ENCODE measurements at places on chromosomes 2 and 18.

DNA sequence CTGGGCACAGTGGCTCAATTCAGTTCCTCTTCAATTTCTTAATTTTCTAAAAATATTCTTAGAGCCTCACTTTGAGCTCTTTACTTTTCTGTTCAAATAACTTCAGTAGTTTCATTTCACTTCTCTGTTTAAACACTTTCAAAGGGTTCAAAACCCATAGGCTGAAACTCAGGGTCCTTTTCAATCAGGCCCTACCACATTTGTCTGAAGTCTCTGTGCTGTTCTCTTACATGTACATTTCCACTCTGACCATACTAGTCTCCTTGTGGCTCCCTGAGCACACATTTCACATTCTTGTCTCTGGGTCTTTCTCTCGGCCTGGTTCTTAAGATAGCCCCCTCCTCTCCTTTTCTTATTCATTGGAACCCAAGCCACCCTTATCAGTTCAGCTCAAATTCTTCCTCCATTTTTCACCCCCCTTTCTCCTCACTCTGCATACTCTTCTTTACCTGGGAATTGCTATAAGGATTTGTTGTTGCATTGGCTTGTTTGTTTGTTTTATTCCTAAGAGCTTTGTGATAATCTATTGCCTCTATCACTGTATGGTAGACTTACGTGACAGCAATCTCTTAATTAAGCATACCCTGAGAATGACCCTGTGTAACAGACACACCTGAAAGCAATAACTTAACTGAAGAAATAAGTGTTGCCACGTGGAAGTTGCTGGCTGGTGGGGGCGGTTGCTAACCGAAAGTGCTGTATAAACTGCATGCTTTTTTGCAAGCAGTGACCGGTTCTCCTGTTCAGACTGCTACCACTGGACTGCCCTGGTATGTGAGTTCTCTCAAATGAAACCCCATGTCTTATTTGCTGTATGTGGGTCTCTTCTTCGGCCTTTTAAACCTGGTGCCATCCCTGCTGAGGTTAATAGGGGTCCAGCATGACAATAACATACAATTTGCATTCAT is 27.7 kb upstream of the ACADL start:
- DNase-seq, result no peak

DNA sequence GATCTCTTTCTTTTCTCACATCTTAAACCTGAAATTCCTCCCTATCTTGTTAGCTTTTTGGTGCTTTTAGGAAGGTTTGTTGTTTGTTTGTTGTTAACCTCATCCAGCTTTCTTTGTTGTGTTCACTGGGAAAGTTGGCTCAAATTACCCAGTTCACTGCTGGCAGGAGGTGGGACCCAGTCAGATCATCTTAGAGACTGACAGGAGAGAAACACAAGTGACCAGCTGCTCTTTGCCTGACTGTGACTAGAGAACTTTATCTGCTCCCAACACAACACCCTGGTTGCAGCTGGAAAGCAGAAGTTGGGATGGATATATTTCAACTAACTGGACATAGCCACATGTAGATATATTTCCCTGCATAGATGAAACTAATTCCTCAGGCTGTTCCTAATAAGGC is 10.0 kb downstream of the MAPK4 start:
- DNase-seq, result no peak

GRCh38 chr2:172613615-172614231 is 57.8 kb downstream of the PDK1 start:
- DNase-seq, result no peak

GRCh38 chr2:112622528-112622849 is 23.2 kb upstream of the SLC20A1 start:
- no peak for DNase-seq

GRCh38 chr2:67829470-67829869 is 233.3 kb downstream of the C1D start:
- DNase-seq, result no peak

DNA sequence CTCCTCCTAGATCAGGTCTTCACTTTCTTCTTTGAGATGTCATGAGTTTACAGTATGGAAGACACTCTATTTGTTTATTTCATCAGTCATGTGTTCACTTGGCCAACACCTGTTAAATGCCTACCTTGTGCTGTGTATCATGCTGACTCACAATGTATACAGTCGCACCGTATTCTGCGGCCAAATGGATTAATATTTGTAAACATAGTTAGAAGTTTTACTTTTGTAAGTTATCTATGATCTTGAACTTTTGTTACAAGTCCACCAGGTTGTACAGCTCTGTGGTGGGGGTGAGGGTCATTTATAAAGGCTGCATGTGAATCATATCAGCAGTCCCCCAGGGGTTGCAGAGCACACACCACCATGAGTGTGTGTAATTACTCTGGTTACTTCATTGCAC is 408.7 kb upstream of the NRP2 start:
- no peak for DNase-seq

GRCh38 chr18:46130061-46130460 is 25.9 kb downstream of the HAUS1 start:
- no peak for DNase-seq

DNA sequence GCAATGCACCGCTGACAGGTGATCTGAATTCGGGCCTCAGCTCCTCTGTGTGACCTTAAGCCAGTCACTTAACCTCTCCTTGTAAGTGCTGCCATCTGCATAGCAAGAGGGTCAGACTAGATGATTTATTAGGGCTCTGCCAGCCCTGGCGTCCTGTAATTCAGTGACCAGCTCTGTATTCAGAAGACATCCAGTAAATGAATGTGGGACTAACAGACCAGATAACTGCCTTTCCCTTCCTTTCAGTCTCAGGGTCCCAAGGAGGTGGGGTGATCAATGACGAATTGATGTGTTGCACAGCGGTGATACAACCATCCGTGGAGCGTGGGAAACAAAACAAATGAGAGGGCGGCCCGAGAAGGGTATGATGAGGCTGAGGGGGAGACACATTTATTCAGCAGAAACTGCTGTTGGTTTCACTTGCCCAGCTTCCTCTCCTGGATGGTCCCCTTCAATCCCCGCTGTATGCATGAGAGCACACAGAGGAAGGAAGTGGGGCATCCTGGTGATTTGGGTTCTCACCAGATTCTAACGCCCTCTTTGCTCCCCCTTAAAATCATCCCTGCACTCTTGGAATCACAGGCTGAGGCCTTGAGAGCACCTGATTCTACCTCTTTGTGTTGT is 92.8 kb downstream of the VIT start:
- no peak for DNase-seq

- no peak for DNase-seq
These were observed 266.5 kb downstream of the NEDD4L start for GRCh38 chr18:58310517-58310916.

DNA sequence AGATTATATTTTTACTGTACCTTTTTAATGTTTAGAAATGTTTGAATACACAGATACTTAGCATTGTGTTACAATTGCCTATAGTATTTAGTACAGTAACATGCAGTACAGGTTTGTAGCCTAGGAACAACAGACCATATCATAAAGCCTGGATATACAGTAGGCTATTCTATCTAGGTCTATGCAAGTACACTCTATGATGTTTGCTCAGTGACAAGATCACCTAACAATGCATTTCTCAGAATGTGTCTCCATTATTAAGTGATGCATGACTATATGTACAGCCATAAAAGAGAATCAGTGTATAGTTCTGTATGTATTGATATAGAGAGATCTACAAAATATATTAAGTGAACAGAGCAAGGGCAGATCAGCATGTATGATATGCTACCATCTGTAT is 616.4 kb downstream of the XIRP2 start:
- no peak for DNase-seq

DNA sequence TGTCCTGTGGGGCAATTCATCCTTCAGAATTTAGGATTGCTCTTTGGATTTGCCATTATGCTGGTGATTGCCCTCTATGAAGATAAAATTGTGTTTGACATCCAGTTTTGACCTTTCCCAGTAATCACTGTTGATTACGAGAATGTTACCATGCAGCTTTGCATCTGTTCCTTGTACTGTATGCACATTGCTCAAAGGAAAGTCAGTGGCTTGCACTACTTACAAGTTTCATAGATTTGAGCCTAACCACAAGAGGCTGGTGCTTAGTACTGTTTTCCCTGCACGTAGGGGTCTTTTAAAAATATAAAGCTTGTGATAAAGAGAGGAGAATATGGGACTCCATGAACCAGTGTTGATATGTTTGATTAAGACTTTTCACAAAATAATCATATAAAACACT is 77.9 kb downstream of the SLC39A10 start:
- no peak for DNase-seq

DNA sequence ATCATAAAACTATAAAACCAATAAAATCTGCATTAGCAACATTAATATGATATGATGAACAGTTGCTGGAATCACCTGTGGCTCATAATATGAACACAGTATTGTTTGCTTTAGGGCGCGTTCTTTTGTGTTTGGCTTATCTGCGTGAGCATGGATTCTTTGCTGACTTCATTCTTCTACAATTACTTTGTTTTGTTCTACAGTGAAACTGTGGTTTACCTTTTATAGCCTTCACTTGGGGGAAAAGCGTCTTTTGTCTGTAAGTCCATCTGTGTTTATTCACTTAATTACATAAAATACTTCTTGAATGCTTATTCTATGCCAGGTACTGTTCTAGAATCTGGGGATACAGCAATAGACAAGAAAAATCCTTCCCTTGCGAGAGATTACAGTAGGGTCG is 74.0 kb upstream of the SEC11C start:
- no peak for DNase-seq

GRCh38 chr18:28013066-28013465 is 163.9 kb downstream of the CDH2 start:
- no peak for DNase-seq

DNA sequence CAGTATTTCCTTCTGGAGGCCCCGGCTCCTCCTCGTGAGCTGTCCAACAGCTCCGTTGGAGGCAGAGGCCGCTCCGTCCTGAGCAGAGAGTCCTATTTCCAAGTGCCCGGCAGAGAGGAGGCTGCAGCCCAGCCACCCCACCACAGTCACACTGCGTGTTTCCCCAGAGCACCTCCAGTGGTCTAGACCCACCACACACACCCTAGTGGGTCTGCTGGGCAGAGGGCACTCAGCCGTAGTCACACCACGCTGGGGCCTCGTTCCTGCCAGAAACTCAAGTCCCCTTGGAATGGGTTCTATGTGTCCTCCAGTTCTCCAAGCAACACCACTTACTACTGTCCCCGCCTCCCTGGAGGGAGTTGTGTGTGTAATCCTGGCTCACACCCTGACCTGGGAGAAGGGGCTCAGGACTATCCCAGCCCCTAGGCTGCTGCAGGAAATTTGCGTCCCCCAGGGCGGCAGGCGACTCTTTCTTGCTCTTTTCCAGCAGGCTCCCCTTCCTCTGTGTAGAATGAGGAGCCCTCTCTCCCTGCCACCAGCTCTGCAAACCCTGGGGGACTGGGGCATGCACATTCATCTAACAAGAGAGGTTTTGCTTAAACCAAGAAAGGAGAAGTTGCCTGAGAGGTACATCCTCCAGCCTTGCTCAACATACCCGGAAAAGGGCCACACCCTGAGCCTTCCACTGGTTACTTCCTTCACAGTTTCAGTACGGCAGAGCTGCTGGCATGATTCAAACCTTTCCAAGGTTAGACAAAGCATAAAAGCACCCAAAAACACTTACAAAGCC is 114.1 kb downstream of the NDUFA10 start:
- no peak for DNase-seq

GRCh38 chr2:46056541-46056940 is 240.7 kb upstream of the EPAS1 start:
- no peak for DNase-seq

DNA sequence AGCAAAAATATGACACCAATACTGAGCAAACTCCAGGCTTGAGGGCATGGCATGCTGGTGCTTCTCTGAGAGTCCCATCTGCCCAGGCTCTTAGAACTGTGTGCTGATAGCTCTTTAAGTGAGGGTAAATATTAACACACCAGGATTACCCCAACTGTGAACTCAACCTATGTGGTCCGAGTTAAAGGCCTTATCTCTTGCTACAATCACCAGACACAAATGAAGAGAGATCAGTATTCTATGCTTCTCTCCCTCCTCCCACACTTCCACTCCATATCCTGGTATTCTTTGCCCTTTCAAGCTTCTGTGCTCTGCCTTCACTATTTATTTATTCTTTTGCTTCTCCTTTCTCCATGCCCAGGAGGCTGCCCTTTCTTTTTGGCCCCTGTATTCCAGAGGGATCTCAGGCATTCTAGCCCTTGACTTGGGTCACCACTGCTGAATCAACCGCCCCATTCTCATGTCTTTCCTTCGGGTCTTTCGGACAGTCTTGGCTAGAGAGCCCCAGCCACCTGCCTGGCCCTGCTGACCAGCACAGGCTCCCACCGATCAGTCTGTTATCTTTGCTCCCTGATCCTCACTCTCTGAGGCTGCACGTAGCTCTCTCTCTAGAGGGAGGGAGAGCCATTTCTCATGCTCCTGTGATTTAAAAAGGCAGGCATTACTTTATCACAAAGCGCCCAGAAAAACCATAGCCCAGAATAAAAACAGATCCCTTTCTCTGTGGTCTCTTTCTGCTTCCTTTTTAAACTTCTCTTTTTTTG is 17.2 kb upstream of the HK2 start:
- no peak for DNase-seq

- no peak for DNase-seq
These were observed 17.1 kb upstream of the SNED1 start for GRCh38 chr2:240981280-240981679.

GRCh38 chr2:44941551-44942234 is at the start of gene SIX3:
SIX3 (plus strand) TSS chr2:44941702; CDS start chr2:44942105, 403 bp downstream.
- DNase-seq, result no peak

DNA sequence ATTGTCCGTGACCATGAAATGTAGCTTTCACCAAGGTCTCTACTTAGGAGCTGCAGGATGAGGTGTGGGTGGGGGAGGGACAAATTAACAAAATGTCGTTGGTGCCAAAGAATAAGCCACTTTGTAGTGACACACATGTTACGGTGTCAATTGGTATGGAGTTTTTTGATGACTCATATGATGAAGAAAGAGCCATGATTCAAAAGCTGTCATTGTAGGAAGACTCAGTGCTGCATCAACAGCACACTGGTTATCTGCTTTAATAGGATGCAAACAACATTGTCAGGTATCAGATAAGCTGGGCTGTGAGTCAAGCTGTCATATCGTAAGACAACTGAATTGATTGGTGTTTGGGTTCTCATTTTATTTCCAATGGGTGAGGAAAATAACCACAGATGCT is 36.6 kb upstream of the BOD1L2 start:
- no peak for DNase-seq

DNA sequence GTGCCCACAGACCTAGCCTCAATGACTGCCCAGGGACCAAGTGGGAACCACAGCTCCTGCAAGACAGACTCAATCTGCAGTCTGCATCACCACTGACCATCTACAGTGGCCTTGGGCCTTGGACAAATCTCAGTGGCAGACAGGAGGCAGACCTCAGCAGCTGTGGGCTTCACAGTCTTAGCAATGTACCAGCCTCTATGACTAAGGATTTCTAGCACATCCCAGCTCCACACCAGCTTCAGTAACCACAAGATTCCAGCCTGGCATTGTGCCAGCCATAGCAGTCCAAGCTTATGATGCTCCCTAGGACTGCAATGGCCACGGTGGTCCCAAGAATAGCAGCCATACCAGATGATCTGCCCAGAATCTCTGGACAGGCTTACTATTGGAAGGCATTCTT is 19.6 kb upstream of the WDR75 start:
- no peak for DNase-seq

GRCh38 chr2:173934895-173935294 is 30.3 kb downstream of the SP3 start:
- DNase-seq, result no peak

GRCh38 chr18:34977838-34978532 is 63.2 kb upstream of the MAPRE2 start:
- DNase-seq, result peak; percentile 24
